ENCODE measurements at places on chromosomes 4 and X.

- no peak for DNase-seq
These were observed 150.8 kb downstream of the ADGRL3 start for GRCh38 chr4:61350932-61351331.

DNA sequence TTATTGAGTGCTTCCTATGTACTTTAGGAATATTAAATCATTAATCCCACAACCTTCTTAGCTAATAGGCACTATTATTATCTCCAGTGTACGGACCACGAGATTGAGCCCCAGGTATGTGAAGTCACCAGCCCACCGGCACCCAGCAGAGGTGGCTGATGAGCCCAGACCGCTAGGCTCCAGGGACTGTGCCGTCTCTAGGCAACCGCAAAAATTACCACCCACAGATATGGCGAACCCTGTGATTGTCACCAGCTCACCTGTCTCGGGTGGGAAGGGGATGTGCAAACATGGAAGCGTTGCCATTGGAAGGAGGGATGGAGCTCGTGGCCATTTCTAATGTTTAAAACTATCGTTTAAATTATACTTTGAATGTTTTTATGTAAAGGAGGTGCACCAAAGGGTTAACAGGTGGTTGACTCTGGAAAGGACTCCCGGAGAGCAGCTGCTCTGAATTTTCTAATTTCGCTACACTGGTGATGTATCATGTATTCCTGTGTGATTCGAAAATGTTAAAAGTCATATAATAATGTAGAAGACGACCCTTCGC, 21.0 kb upstream of the JAKMIP1 start:
- DNase-seq: no peak

- no peak for DNase-seq
These were observed 128.9 kb downstream of the TBL1X start for GRCh38 chrX:9593756-9594155.

GRCh38 chr4:139809757-139810140, 144.1 kb downstream of the MGST2 start:
- DNase-seq: no peak

GRCh38 chrX:32010212-32010611, 938.4 kb upstream of the FTHL17 start:
- DNase-seq: no peak

All from NCI-H2171 (cell line).